ENCODE measurements at places on chromosomes 4 and X.

DNA sequence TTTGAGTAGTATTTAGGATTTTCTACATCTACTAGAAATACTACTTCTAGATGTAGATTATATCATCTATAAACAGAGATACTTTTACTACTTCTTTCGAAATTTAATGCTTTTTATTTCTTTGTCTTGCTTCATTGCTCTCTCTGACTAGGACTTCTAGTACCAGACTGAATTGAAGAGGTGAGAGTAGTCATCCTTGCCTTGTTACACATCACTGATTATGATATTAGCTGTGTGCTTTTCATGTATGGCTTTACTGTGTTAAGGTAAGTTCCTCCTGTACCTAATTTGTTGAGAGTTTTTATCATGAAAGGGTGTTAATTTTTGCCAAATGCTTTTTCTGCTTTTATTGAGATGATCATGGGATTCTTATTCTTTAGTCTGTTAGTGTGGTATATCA is 19.6 kb upstream of the IL2 start:
- DNase-seq = no peak

DNA sequence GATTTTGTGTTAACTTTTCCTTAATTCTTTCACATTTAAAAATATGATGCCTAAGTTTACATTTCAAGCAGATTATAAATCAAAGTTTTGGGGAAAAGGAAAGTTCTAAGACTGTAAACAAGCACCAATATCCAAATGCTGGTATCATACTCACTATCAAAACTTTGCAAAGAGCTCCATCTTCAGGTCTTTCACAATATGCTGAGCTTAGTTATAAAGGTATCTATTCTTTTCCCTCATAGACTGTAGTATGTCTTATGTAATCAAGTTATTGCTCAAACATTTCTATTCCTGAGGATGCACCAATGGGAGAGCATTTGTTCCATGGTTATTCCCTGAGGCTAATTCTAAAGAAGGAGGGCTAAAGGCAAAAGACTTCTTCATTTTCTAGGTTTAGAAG is 207.9 kb upstream of the FAM241A start:
- peak; percentile 37 for DNase-seq

GRCh38 chr4:1060121-1060520 is 48.7 kb downstream of the FGFRL1 start:
- no peak for DNase-seq

GRCh38 chrX:101682723-101683122 is 23.1 kb upstream of the ARMCX2 start:
- peak; percentile 23 for DNase-seq

DNA sequence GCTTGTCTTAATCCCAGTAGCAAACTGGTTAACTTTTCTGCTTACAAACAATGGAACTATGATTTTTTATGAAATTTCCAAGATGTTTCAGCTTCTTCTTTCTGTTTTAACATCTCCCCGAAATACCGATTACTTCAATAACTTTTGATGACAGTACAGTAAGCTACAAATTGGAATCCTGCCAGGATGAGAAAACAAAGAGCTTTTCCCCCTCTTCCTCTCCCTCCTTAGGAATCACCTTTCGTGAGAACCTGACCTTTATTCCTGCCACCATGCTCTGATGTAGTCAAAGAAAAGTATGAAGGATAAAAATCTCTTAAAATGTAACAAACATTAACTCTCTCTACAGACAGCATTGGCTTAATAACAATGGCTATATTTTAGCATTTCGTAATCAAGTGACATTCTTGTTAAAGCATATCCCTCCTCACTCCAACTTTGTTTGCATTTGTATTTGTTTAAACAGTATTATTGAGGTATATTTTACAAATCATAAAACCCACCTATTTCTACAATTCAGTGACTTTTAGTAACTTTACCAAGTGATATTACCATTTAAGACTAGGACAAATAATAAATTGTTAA is 148.7 kb upstream of the NAP1L5 start:
- no peak for DNase-seq

DNA sequence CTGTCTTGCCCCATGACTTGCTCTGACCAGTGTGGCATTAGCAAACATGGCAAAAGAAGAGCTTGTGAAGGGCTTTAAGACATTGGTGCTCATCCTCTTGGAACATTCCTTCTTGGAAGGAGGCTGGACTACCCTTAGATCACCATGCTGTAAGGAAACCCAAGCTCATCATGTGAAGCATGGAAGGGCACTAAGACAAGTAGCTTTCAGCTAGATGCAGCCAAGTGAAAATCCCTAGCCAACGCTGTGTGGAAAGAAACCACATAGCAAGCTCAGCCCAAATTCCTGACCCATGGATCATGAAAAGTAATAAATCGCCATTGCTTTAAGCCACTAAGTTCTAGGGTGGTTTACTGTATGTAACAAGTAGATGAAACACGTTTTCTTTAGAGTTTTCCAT is 12.4 kb upstream of the PACRGL start:
- DNase-seq = peak; percentile 82

GRCh38 chrX:51743179-51743957 is at the start of gene GSPT2:
TSS of gene GSPT2 (plus strand) at chrX:51743442. CDS start at chrX:51743627, 185 bp downstream.
- DNase-seq = peak; percentile 67

DNA sequence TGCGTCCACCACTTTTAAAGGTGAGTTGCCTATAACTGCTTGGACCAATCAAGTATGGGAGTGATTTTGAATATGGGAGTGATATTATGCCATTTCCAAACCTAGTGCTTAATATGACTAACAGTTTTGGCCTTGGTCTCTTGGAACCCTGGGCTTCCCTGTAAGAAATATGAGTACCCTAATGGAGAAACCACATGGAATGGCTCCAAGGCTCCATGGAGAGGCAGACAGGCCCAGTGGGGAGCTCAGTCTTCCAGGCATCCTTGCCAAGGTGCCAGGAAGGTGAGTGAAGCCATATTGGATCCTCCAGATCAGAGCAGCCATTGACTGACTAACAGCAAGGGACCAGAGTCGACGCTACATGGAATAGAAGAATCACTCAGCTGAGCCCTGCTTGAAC is 53.2 kb downstream of the MAML3 start:
- no peak for DNase-seq

- DNase-seq = no peak
These were observed 6.3 kb downstream of the CYTL1 start for GRCh38 chr4:5012958-5013357.

DNA sequence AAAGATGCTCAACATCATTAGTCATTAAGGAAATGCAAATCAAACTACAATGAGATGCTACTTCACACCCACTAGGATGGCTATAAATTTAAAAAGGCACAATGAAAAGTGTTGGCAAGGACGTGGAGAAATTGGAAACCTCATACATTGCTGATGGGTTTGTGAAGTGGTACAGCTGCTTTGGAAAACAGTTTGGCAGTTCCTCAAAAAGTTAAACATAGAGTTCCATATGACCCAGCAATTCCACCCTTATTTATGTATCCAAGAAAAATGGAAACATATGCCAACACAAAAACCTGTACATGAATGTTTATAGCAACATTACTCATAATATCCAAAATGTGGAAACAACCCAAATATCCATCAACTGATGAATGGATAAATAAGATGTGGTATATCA is 101.3 kb upstream of the MAGEB10 start:
- no peak for DNase-seq

DNA sequence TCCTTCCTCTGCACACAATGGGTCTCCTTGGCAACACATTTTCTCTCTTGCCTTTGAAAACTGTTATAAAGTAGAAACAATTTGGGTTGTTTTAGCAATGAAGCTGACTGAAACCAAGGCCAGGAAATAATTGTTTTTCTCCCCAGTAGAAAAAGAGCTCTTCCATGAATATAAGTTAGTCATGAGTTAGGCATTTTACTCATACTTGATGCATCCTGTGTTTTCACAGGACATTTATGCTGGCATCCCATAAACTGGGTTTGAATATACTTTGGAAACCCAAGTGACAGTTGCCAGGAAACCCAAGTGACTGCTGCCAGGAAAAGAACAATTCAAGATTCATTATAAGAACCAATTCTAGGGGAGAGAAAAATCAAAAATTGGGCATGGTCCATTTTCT is 128.6 kb upstream of the NPY2R start:
- peak; percentile 7 for DNase-seq

- DNase-seq = peak; percentile 28
These were observed 171.6 kb downstream of the PCDH10 start for GRCh38 chr4:133320576-133321170.

GRCh38 chr4:76279462-76279861 is 27.1 kb upstream of the STBD1 start:
- no peak for DNase-seq

DNA sequence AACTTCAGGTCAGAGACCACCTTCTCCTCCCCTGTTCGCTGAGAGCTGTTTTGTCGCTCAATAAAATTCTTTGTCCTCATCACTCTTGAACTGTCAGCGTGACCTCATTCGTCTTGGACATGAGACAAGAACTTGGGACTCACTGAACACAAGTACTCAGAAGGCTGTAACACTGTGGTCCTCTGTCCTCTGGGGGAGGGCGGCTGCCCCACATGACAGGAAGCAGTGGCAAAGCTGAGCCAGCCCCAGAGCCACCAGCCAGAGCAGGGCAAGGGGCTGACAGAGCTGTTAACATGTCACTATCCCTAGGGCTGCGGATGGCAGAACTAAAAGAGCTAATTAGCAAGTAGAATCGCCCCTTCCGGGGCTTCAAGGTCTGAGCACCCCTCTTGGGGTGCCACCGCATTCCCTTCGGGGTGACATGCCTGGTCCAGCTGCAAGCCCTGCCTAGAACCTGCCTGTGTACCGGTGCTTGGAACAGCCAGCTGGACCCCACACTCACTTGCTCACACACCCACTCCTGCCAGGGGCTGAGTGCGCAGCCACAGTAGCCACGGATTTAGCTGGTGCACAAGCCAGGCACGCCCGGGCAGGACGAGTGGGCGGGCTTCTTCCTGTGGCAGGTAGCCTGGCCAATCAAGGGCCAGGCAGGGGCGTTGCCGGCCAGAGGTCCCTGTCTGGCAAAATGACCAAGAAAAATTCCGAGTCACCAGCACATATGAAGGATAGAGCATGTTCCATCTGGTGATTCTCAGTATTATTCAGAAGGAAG is 648.6 kb upstream of the AGA start:
- no peak for DNase-seq

DNA sequence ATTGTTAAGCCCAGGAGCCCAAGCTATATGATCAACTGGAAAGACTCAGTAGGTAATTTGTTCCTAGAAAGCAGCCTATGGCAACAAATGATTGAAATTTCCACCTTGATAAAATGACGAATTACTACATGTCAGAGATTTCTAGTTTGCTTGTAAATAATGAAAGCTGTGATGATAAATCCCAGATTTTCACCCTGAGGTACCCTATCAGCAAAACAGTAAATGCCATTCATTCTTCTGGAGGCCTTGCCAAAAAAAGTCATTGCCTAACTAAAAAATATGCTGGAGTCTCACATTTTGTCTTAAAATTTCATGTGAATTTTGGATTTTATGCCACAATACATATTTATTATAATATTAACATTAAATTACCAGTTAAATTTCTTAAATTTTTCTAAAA is 71.3 kb downstream of the PPEF2 start:
- DNase-seq = no peak

DNA sequence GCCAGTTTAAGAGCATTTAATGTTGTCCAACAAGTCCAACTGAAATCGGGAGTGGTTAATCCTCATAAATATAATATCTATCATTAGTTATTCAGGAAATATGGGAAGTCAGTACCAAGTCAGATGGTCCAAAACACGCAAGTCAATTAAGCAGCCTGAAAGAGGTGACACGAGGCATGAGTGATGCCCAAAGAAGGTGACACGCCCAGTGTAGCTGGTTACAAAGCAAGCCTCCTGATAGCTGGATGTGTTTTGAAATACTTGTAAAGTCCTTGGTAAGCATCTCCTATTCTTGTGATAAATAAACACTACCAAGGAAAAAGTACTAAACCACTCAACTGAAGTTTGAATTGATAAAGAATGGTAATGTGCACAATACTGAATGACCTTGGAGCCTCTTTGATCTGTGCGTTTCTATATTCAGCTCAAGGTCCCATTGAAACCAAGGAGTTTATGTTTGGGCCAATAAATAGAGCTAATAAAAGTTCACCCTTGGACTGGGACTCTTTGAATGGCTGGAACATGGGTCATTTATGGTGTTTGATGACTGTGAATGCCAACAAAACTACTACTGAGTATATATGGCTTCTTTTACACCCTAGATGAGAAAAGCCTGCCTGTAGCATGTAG is 93.2 kb upstream of the KLF3 start:
- no peak for DNase-seq

DNA sequence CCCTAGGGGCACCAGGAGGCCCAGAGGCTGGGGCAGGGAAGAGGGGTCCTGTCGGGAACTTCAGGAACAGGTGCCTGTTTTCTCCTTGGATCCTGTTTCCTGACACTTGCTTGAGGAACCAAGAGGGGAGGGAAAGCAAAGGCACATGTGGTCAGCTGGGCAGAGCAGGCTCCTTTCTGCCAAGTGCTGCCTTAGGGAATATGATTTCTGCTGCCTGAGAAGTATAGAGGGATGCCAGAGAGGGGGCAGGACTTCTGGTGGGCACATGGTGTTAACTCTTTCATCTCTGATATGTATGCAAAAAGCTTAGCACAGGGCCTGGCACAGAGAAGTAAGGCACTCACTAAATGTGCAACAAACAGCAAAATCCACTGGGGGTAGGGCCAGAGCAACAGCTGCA is 51.2 kb upstream of the PJA1 start:
- no peak for DNase-seq

DNA sequence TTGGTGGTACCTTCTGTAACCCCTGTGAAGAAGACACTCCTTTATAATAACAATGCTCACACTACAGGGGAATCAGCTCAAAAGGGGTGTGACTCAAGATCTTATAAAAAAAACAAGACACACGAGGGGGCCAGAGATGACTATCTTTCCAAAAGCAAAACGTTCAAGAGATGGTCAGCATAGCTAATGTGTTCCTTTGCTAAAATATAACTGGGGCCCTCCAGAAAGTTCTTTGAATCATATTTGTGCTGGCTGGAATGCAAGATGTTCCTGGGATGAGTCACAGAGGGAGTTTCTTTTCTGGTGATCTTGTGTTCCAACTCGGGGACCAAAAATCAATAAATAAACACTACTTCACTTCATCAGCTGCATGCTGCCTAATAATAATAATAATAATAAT is 46.5 kb downstream of the RAI2 start:
- peak; percentile 37 for DNase-seq

GRCh38 chrX:40719731-40720130 is 15.6 kb downstream of the MED14 start:
- peak; percentile 22 for DNase-seq

All from EL (cell line).